Left colon (tissue), 2 donors: ENCODE measurements at places on chromosomes 6 and 20. TPM values are rescaled to one million over a fixed set of nuclear protein-coding genes. Genes with fewer than 3 reads are reported as not detected.

DNA sequence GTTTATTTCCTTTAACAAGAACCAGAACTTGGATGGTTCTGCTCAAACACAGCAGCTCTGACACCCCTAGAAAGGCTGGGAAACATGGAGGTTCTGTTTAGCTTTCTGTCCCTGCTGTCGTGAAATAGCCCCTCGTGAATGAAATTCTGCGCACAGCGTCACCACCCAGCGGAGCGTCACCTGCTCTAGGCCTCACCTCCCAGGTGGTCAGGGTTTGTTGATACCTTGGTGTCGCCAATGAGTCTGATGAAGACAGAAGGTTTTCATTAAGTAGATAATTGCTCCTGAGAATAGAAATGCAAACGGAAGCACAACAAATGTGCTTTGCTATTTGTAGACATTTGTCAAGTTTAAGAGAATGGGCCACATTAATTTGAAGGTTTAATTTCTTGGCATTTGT is 135.1 kb downstream of the EDN3 start:
- no peak for DNase-seq

- DNase-seq = no peak
Measured at GRCh38 chr20:35297155-35297554, 4.9 kb upstream of the FAM83C start.

GRCh38 chr20:10573273-10573950 is 100.4 kb downstream of the JAG1 start:
- no peak for DNase-seq

DNA sequence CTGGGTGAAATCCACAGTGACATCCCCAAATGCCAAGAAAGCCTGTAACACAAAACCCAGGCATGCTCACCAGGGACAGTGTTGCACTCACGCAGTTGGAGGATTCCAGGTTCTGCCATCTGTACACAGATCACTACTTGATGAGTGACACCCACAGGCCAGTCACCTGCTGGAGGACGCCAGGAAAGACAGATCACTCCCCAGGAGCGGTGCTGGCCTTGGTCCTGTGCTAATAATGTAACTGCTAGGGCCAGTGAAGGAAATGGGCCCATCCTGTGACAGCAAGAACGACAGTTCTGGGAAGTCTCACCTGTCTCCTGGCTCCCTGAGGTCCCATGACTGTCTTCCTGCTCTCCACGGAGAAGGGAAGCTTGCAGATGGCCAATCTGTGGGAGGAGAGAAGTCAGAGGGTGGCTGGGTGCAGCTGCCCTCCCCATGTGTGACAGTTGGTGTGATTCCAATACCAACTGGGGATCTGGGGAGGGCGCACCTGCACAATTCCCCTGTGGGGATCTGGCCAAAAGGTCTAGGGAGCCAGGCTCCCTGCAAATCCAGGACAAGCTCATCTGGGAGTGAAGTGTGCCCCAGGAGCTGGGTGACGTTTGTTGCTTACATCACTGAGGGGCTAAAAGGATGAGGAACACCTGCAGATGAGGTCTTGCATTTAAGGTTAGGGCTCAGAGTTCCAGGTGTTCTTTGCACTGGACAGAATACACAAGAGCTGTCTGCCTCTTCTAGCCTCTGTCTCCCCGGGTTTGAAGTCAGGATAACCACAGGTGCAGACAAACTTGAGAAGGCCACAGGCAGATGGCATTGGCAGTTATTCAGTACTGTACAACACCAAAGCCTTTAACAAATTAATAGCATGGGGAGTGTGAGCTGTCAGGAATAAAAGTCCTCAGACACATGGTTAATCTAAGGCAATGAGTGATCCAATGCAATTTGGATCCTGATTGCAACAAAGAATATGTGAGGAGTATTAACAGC is 10.3 kb downstream of the ZNF337 start:
- no peak for DNase-seq

GRCh38 chr6:145816392-145816791 is 1.8 kb upstream of the FBXO30 start:
- no peak for DNase-seq

ZC3H12D gene
- total RNA-seq = 8.7 TPM

FERMT1 gene
- 79.7 TPM for total RNA-seq
